ENCODE measurements at places on chromosomes 1 and 21.

GRCh38 chr1:216653001-216653400 is 70.2 kb downstream of the ESRRG start:
- DNase-seq, result no peak

GRCh38 chr21:17146426-17146825 is 366.4 kb upstream of the CXADR start:
- no peak for DNase-seq

- DNase-seq, result no peak
Measured at GRCh38 chr1:43979528-43980254, 681 bp downstream of the B4GALT2 start.

GRCh38 chr21:35582731-35583130 is 477.6 kb downstream of the SETD4 start:
- DNase-seq, result no peak

GRCh38 chr1:30407865-30408580 is 315.4 kb downstream of the MATN1 start:
- DNase-seq, result no peak

GRCh38 chr1:221636096-221636495 is 105.8 kb downstream of the DUSP10 start:
- DNase-seq, result no peak

- no peak for DNase-seq
Measured at GRCh38 chr1:156517748-156518147, 17.2 kb upstream of the MEF2D start.

GRCh38 chr1:41898191-41898713 is 20.5 kb downstream of the HIVEP3 start:
- peak; percentile 43 for DNase-seq

DNA sequence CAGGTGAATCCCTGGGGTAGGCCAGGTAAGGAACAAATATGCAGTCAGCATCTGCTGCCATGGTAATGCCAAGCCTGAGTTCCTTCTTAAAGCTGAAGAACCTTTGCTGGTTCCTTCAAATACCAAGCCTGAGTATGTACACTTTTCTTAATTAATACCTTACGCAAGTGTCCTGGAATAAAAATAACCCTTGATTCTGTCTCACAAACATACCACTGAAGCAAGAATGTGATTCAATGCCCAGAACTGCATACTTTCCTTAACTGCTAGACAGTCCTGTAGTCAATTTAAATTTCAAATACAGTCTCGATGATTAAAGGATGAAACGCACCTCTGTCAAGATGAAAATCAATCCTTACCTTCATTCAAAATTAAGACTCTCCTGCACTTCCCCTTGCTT is 634.0 kb upstream of the CHRM3 start:
- no peak for DNase-seq

DNA sequence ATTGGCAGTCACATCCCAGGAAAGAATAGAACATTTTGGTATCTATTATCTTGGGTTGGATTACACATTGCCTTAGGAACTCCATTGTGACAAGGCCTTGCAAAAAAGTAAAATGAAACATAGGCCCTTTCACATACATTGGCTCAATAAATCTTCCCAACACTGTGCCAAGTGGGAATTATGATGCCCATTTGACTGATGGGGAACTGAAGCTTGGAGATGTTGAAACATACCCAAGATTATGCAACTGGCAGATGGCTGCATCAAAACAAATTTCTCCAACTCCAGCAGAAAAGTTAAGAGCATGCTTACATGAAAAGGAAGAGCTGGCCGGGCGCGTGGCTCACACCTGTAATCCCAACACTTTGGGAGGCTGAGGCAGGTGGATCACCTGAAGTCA is 26.9 kb downstream of the PLEKHO1 start:
- DNase-seq, result no peak

GRCh38 chr1:165896277-165896676 is 68.9 kb downstream of the UCK2 start:
- no peak for DNase-seq

All from T-helper 9 cell (primary cell).